ENCODE measurements at places on chromosomes 13 and 19. TPM values are rescaled to one million over a fixed set of nuclear protein-coding genes. Genes with fewer than 3 reads are reported as not detected.

The ZGLP1 gene
- total RNA-seq = 1.6 TPM

DNA sequence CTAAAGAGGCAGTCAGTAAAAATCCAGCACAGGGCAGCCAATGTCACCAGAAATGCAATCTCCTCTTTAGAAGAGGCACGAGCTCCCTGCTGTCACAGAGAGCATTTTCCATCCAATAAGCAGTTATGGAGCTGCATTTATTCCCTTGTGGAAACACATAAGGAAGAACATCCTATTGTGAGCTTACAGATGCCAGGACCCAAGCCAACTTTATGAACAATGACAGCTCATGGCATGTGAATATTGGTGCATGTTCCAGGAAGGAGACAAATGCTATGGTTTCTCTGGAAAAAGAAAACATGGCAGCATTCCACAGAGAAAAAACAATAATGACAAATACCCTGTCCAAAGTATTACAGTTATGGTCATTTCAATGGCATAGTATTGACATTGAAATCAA lies 955.6 kb downstream of the UQCRFS1 start:
- DNase-seq = no peak

The STARD13 gene
- 0.25 TPM for total RNA-seq

The COQ8B gene
- total RNA-seq = 33.5 TPM

DNA sequence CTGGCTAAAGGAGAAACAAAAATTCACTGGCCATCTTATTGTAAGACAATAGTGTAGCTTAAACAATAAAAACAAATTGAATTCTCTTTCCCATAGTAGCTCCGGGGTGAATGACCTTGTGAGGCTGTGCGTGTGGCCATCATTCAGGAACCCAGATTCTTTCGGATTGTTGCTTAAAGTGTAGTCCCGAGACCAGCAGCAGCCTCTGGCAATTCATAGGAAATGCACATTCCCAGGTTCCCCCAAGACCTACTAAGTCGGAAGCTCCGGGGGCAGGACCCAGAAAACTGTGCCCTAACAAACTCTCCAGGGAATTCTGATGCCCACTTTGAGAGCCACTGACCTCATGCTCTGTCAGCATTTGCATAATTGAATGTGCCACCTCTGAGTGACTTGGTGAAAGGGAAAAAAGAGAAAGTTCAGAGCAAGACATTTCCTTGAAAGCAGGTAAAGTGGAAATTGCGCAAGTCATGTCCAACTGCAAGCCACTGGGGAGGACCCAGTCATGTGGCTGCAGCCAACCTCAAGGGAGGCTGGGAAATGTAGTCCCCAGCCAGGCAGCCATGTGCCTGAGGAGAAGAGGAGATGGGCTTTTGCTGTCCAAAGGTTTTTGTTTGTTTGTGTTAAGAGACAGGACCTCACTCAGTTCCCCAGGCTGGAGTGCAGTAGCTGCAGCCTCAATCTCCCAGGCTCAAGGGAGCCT lies 50.7 kb upstream of the PNMA8B start:
- no peak for DNase-seq

DNA sequence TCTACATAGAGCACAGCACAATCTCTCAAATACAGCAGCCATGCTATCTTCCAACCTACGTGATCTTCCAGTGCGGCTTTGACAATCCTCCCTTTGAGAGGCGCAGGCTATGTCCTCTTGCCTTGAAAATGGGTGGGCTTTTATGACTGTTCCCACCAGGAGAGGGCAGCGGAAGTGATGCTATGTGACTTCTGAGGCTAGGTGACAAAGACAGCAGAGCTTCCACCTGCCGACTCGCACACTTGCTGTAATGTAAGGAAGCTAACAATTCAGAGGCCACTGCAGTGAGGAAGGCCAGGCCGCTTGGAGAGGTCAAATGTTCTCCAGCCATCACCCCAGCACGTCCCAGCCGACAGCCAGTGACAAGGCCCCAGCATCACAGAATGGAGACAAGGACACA lies 65.8 kb downstream of the MRPL57 start:
- DNase-seq = no peak

DNA sequence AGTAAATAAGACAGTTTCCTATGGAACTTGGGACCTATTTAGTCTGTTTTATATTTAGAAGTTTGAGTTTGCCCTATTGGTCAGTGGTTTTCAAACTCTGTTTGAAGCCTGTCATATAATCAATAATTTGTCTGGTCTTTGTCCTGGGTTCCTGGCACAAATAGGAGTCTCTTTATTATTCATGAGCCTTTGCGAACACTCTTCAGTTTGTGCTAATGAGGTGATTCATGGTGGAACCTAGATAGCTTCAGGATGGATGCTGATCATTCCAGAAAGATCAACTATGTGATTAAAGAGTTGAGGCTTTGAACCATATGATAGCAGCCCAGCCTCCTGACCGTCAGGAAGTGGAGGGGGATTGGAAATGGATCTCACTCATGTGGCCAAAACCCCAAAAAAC lies 10.0 kb upstream of the VWA8 start:
- DNase-seq = no peak

The ELAVL3 gene
- not detected for total RNA-seq

- DNase-seq = no peak
Measured at GRCh38 chr19:3642987-3643673, 16.5 kb upstream of the CACTIN start.

GRCh38 chr13:94667190-94667589 lies 45.2 kb downstream of the SOX21 start:
- DNase-seq = no peak

The TLE6 gene
- total RNA-seq = 1.2 TPM

GRCh38 chr19:18377026-18377425 lies 8.9 kb upstream of the GDF15 start:
- no peak for DNase-seq

DNA sequence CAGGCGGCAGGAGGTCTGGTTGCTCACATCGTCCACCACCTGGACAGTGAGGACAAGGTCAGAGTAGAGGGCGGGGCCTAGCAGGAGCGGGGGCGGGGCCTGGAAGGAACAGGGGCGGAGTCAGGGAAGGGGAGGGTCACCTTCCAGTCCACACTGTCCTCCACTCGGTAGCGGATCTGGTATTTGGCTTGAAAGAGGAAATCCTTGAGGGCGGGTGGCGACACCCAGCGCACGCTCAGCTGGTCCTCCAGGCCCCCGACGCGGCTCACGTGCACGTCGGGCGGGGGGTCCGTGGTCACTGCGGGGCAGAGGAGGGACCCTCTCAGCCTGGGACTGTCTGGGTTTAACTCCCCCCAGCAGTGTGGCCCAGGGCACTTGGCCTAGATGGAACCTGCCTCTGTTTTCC lies 8.2 kb downstream of the REX1BD start:
- DNase-seq = no peak

The SUGT1 gene
- total RNA-seq = 48.3 TPM

- DNase-seq = no peak
Measured at GRCh38 chr19:49686503-49687088, 2.8 kb upstream of the ADM5 start.

DNA sequence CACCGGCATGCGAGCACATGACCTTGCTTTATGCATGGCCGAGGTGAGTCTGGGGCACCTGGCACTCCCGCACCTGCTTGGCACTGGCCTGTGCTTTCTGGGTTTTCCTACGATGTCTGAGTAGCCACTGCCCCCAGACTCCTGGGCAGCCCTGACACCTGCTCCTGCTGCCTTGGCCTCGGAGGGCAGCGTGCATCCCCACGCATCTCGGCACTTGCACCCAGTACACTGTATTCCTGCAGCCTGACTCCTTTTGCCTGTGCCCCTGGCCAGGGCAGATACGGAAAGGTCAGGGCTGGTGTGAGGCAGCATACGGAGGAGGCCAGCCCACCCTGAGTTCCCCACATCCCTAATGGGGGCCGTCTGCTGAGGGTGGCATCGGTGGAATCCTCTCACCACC lies 340.6 kb downstream of the TEX29 start:
- no peak for DNase-seq

GRCh38 chr19:43152214-43152613 lies 34.1 kb downstream of the PSG5 start:
- DNase-seq = no peak

- DNase-seq = no peak
Measured at GRCh38 chr13:29963089-29963488, 112.7 kb upstream of the UBL3 start.

The LYPD3 gene
- 0.73 TPM for total RNA-seq

The ZNF888 gene
- total RNA-seq = 7.7 TPM

- DNase-seq = no peak
Measured at GRCh38 chr13:34250151-34250670, 432.3 kb downstream of the RFC3 start.

The ALKBH6 gene
- 43.0 TPM for total RNA-seq

DNA sequence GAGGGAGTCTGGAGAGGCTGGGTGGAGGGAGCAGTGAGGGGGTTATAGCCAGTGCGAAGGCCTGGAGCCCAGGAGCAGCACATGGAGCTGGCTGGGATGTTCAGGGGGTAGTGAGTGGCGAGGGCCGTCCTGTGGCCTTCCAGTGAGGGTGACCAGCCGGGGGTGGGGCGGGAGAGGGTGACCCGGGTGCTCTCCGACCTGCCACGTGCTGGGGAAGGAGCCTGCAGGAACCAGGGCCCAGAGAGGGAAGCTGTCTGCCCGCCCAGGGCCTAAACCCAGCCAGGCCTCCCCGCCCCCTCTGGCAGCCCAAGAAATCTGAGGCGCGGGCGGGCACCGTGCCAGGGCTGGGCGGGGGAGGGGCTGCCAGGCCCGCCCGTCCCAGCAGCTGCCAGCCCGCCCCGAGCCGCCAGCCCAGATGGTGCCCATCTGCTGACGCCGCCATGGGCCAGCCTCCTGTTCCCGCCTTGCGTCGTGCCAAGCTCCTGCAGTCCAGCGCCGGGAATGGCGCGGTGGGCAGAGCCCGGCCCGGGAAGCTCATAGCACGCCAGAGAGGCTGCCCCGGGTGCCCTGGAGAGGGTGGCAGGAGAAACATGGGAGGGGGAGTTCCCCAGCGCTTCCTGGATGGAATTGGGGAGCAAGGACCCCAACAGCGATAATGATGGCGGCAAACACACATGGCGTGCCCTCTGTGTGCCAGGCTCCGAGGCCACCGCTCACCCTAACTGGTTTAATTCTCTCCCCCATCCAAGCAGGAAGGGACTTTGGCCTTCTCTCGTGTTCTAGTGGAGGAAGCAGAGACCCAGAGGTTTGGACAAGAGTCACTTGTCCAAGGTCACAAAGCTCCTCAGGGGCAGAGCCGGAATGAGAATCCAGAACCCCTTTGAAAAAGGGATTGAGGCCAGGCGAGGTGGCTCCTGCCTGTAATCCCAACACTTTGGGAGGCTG lies 21.5 kb downstream of the NFIC start:
- DNase-seq = no peak

GRCh38 chr19:15442142-15442920 lies 7.4 kb downstream of the WIZ start:
- DNase-seq = no peak

DNA sequence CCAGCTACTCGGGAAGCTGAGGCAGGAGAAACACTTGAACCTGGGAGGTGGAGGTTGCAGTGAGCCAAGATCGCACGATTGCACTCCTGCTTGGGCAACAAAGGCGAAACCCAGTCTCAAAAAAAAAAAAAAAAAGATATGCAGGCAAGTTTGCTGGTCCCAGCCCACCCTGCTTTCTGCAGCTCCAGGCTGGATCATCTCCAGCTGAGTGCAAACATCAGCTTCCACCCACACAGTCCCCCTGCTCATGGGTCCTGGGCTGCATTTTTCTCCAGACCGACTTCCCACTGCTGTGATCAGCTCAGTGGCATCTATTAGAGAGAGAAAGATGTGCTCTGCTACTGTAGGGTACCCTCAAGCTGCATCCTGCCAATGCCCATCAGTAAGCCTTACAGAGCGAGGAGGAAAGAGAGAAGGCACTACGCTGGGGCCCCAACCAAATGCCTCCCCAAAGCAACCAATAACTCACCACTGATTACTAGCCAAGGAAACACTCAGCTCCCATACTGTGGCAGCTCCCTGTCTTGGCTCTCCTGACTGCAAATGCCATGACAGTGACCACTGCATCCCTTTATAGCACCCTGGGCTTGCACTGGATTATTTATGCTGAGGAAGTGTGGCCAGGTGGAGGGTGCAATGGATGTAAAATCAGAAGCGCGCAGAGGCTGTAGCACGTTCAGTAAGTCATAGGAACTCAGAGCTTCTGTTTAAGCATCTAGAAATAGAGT lies 170.9 kb upstream of the ZNF507 start:
- no peak for DNase-seq

The CEACAM4 gene
- not detected for total RNA-seq

DNA sequence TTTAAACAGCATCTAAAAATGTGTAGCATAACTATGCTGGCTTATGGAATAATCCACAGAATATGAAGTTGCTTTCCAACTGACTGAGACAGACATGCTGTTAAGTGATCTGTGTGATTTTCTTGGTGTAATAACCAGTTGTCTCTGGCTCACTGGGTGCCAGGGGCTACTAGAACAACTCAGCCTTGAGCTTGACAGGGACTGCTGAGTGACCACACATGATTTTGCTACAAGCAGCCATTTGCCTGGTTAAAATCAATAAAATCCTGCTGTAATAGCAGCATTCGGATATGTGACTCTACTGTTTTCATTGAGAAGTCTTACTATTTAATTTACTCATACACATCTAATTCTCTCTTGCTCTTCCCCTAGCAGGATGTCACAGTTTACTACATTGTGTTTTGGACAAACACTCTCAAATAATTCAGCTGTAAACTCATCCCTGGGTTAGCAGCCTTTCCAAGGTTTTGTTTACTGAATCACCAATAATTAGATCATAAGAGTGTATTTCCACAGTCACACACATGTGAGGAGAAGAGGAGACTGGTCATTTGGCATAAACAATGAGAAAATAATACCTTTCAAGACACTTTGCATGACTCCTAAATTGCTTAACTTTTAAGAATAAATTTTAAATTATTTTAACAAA lies 426.2 kb downstream of the PCDH9 start:
- no peak for DNase-seq

GRCh38 chr19:43596842-43597461 lies 557 bp downstream of the ZNF576 start:
- no peak for DNase-seq

DNA sequence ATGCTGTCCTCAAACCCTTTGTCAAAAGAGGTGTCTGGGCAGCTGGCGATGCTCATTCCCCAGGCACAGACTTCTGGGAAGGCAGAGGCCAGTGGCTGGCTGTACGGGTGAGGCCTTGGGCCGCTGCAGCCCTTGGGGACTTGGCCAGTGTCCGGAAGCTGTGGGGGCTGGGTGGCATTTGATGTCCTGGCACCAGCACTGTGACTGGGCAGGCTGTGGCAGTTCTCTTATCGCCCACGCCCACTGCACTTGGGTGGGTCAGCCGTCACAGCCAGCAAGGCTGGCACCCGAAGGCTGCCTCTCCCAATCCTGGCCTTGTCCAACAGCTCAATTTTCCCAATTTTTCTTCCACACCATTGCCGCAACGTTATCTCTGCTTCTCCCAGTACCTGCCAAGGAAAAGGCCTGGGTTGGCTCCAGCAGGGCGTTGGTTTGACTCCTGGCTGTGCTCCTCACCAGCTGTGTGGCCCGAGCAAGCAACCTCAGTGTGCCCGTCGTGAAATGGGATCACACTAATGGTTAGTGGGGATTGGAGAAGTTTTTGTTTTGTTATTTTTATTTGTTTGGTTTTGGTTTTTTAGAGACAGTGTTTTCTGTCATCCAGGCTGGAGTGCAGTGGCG lies 12.7 kb upstream of the SLC44A2 start:
- DNase-seq = no peak

The IFI30 gene
- 58.9 TPM for total RNA-seq

GRCh38 chr13:98467263-98467985 lies 109.5 kb downstream of the STK24 start:
- DNase-seq = no peak
